ENCODE measurements at places on chromosomes 2 and 18.
A peak's percentile ranks its signal among the peaks of the same experiment; 100 is the strongest.

DNA sequence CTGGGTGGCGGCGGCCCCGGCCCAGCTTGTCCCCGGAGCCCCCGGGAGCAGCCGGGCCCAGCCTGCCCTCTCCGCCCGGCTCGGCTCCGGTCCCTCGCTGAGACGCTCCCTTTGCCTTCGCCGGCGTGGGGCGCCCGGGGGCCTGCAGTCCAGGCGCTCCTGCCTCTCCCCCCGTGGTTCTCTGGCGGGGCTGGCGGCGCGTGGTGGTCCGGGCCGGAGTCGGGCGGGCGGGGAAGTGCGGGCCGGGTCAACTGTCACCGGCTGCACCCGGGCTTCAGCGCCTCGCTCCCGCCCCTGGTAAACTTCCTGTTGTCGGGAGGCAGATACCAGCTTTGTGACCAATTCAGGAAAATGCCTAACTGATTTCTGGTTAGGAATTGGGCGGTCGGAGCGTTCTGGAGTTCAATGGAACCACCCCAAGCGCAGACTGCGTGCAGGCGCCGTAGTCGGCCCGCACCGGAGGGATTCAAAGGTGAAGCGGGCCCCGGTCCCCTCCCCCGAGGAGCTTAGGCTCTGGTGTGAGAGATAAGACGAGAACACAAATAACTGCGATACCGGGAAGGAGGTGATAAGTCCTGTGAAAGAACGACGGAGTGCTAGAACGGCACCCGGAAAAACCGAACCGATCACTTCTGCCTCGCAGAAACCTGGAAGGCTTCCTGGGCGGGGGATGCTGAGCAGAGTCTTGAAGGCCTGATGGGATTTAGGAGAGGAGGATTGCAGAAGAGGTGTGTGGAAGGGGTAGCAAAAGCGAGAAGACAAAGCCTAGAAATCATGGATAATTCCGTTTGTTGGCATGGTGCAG is 891 bp downstream of the CAB39 start:
- no peak for DNase-seq

DNA sequence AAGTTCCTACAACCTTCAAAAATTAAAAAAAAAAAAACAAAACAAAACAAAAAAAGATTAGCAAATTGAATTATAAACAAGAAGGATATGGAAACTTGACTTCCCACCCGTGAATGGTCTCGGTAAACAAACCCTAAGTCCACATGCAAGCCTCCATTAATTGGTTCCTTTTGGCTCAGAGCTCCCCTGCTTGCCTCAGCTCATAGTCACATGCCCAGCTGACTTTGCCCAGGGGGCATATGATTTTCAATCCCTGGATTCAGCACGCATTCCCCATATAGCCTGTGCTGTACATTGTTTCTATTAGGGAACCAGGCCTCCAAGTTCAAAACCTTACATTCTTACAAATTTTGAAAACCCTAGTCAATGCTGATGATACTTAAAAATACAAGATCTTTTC is 95.0 kb downstream of the PID1 start:
- no peak for DNase-seq

- DNase-seq = no peak
Measured at GRCh38 chr2:200509235-200509611, 645 bp downstream of the KCTD18 start.

DNA sequence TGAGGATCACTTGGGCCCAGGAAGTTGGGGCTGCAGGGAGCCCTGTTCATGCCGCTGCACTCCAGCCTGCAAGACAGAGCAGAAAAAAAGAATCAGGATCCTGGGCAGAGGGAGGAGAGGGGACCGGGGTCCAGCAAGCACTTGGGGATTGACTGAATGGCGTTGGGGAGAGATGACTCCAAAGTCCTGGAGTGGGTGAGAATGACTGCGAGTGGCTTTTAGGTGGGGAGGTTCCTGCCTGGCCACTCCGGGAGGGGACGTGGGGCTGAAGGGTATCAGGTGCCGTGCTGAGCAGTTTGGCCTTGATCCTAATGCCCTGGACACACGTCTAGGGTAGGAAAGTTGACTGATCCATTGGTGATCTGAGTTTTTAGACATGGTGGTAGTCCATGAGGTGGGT is 3.5 kb upstream of the NFATC1 start:
- DNase-seq = no peak

GRCh38 chr2:193315428-193316091 is 1120.8 kb upstream of the TMEFF2 start:
- no peak for DNase-seq

GRCh38 chr2:52594026-52594425 is 1173.6 kb upstream of the CHAC2 start:
- no peak for DNase-seq

DNA sequence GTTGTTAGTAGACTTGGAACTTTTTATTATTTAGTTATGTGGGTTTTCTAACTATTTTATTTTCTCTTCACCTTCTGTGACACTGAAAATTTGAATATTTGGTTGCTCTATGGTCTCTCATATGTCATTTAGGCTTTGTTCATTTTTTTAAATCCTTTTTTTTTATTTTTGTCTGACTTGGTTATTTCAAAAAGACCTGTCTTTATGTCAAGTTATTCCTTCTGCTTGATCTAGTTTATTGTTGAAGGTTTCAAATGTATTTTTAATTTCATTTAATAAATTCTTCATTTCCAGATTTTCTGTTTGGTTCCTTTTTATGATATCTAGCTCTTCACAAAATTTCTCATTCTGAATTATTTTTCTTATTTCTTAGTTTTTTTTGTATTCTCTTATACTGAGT is 160.6 kb upstream of the ATP5MC3 start:
- no peak for DNase-seq

DNA sequence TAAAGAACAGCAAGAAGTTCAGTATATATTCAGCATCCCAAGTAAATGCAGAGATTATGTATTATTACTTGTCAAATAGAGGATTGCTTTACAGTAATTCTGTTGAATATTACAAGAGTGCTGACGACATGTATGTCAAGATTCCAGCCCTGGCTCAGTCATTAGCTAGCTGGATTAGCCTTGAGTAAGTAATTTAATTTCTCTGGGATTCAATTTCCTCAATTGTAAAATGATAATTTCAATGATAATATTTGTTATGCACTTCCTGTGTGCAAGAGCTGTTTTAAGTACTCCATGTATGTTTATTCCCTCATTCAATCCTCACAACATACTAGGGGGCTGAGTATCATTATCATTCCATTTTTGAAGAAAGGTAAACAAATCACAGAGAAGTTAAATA is 44.0 kb downstream of the TCF4 start:
- DNase-seq = no peak

GRCh38 chr2:17538022-17538843 is 2.3 kb upstream of the VSNL1 start:
- no peak for DNase-seq

GRCh38 chr2:203744091-203744490 is 37.7 kb downstream of the CD28 start:
- no peak for DNase-seq

GRCh38 chr2:45726188-45726587 is 74.7 kb downstream of the PRKCE start:
- DNase-seq = no peak

DNA sequence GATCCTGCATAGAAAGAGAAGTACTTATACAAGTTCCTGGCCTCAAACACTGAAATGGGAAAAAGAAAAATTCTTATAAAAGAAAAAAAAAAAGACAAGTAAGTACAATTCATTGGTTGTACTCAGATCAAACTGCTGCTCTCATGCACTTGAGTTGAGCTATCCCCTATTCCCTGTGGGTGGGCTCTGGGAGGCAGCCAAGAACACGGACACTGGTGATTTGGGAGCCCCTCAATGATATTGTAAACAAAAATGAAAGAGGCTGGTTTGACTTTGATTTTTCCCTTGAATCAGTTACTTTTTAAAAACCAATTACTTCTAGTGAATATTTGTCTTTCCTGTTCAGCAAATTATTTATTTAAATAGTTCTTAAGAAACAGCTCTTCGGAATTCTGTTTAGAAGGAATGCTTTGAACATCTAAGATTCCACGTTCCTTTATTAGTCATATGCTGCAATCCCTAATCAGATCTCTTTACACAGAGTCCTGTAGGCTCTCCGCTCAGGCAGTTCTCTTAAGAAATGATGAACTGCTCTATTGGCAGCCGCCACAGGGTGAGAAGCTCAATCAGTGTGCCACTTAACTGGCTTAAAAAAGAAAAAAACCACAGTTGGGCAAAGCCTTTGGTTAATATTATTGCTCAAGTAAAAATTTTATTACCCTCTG is 225.1 kb downstream of the TMEM182 start:
- no peak for DNase-seq

DNA sequence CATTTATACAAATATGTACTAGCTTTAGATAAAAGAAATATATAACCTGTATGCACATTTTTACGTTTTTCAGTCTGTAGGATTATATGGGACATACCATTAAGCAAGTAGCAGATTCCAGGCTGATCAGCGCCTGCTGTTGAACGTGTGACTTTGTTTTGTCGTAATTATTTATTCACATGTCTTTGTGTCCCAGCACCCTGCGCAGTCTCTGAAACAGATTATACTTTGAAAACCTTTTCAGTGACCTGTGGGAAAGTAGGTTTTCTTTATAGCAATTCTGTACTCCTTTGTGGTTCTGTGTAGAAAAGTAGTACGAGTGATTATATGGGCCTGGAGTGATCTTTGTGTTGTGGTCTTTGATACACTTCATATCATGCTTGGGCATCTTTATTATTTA is 68.5 kb downstream of the MTA3 start:
- no peak for DNase-seq

GRCh38 chr2:127181851-127182250 is 38.2 kb downstream of the CYP27C1 start:
- DNase-seq = no peak

DNA sequence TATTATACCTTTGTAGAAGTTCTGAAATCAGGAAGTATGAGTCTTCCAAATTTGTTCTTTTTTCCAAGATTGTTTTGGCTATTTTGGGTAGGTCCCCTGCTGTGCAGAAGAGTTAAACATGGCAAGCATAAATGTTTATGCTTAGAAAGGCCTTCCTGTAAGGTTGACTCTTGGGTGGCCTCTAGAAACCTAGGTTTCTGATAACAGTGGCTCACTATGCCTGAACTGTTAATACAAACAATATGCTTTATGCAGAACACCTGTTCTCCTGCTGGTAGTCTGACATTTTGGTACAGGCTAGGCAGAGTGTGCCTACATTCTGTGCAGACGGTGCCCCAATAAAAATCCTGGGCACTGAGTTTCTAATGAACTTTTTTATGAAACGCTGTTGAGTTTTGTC is 10.1 kb downstream of the PTPN18 start:
- DNase-seq = no peak

GRCh38 chr18:39190508-39190907 is 1624.9 kb upstream of the CELF4 start:
- no peak for DNase-seq

DNA sequence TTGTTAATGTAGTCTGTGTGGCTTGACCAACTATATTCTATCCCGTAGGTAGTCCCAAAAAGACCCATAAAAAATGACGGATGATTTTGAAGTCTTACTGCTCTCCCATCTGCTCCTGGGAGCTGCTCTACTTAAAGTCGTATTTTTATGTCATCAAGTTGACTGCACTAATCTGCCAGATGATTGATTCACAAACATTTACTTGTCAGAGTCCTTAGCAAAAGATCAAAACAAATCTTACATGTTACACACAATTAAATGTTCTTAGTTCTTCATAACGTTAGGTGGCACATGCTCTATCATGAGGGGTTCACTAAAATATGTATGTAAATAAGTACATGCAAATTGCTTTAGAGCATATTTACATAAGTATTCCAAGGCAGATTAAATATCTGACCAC is 498.3 kb upstream of the LRRTM4 start:
- DNase-seq = no peak

GRCh38 chr2:102258386-102259074 is 52.8 kb upstream of the IL1RL1 start:
- no peak for DNase-seq

GRCh38 chr2:157747695-157748370 is 119.2 kb upstream of the ACVR1C start:
- DNase-seq = no peak

- no peak for DNase-seq
Measured at GRCh38 chr18:22189449-22190166, 20.2 kb downstream of the GATA6 start.

DNA sequence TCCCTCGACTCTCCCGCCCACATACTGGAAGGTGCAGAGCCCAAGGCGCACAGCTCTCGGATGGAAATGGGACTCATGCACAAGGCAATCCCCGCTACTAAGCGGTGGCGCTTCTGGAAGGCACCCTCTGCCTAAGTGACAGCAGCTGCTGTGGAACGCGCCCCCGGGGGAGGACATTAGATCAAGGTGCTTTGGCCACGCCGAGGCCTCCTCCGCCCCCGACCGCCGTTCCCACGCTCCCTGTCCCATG is 202 bp downstream of the MCEE start:
- peak; percentile 1 for DNase-seq

Measured in activated CD8-positive, alpha-beta memory T cell treated with anti-CD3 and anti-CD28 coated beads for 1 hour (primary cell).